ENCODE measurements at places on chromosomes 2 and 18.

- no peak for DNase-seq
Observed at GRCh38 chr2:39091543-39091942, 29.3 kb downstream of the SOS1 start.

GRCh38 chr2:102057502-102058292 lies 65.9 kb downstream of the IL1R2 start:
- DNase-seq: no peak

GRCh38 chr2:101375653-101376052 lies 11.7 kb downstream of the CREG2 start:
- no peak for DNase-seq

DNA sequence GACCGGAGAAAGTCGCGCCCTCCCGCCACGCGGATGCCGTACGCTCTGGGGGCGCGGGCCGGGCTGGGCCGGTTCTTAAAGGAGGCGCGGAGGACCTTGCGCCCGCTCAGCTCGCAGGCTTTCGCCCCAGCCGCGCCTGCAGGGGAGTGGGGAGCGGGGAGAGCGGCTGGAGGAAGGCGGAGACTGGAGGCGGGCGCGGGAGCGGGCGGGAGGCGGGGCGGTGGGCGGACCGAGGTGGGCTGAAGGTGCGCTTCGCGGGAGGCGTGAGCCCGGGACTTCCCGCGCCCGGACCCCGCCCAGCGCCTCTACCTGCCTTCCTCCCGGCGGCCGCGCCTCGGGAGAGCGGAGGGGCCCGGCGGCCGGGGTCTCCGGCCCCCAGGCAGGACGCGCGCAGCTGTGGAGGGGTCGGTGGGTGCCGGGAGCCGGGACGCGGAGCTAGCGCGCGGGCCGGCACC lies at the start of gene ADRA2B:
TSS of gene ADRA2B (minus strand) at position 148 of the 455 bp plus-strand sequence. CDS start 422 bp downstream, outside the sequence.
- peak; percentile 85 for DNase-seq

DNA sequence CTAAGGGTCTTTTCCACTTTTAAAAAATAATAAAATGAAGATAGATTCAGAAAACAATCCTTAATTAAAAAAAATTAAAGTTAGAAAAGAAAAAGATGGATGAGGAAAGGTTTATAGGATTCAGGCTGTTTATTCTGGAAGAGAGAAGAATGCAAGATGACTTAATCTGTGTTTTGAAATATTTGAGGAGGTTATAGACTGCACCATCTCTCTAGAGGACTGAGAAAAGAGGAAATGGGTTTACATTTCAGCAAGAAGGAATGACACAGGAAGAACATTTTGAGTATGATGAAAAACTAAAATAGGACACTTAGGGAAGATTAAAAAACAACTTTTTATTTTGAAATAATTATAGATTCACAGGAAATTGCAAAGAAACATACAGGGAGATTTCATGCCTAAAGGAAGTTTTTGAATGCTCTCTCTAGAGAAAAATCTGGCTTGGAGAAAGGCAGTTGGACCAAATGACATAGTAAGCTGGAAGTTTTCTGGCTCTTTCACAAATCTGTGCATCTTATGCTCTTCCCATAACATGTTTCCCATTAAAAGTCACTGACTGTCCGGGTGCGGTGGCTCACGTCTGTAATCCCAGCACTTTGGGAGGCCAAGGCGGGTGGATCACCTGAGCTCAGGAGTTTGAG lies 75.0 kb downstream of the CERS6 start:
- no peak for DNase-seq

GRCh38 chr2:149814049-149814448 lies 226.5 kb upstream of the MMADHC start:
- no peak for DNase-seq

DNA sequence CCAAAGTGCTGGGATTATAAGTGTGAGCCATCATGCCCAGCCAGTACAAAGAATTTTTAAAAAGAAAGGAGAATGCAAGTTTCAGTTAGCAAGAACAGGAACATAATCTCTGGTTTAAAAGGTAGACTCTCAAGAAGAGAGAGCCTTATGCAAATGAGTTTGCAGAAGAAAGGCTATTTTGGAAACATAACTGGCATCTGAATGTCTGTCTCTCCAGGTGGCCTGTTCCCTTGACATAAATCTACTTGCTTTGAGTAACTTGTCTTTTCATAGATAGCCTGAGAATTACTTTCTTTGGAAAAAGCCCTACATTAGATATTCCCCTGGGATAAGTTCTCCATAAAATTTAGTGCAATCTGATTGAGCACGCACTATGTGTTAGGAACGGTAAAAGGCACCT lies 109.6 kb downstream of the ICOS start:
- no peak for DNase-seq

GRCh38 chr18:57447154-57447621 lies 12.0 kb downstream of the ONECUT2 start:
- no peak for DNase-seq

- DNase-seq: no peak
Observed at GRCh38 chr2:85807756-85808155, 54.0 kb downstream of the ATOH8 start.

- no peak for DNase-seq
Observed at GRCh38 chr2:207228402-207228801, 62.7 kb upstream of the KLF7 start.

DNA sequence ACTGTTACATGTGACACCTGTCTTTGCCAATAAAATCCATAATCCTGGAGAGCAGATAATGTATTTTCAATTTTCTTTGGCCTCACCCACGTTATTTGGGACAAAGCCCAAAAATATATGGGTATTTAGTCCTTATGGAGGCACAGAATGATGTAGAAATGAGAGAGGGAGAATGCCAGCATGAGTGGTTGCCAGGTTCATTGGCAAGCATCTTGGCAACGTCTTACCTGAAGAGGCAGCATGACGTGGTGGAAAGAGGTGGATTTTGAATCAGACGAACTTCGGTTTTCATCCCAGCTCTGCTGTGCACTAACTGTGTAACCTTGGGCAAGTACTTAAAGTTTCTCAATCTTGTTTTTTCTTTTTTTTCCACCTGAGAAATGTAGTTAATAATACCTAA lies 969.6 kb upstream of the PIK3C3 start:
- no peak for DNase-seq

DNA sequence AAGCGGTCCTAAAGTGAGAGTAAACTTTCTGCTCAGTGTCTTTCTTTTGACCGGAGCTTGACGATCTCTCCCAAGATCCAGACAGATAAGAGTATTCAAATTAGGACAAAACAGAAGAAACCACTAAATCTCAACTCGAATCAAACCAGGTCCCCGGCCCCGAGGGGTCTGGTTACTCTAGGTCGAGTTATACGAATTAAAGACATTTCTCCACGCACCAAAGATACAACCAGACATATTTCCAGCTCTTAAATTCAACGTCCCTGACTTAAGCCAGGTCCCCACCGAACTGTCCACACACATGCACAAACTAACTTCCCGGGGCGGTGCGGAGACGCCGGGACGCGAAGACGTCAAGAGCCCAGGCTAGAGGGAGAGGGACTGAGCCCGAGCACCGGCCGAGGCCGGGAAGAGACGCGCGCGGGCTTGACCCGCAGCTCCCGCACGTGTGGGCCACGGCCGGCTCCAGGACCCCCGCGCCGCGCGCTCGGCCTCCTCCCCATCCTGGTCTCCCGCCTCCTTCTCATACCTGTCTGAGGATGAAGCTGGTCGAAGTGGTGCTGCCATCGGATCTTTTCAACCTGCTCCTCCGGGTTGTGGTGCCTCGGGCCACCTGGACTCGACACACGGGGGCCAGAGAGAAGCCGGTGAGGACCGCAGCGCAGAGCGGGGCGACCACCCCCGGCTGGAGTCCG lies 896 bp downstream of the CACNB4 start:
- peak; percentile 59 for DNase-seq

DNA sequence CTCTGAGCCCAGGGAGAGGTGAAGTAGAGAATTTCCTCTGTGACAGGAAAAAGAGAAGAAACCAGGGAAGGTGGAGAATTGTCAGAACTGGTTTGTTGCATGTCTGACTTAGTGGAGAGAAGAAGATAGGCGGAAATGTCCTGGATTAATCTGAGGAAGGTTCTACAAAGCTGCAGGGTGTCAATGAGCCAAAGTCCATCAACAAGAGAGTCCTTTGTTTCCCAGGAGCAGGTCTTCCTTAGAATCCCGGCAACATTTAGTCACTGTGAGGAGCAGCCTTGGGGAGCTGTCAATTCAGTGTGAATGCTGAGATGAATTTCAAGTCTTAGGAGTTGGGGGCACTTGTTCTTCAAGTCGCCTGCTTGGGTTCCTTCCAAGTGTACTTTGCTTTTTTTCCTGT lies 88.4 kb upstream of the CELF4 start:
- no peak for DNase-seq

Measured in HuH-7 (cell line).